Upper lobe of right lung (tissue), 1 donor: ENCODE measurements at places on chromosomes 5 and 9. TPM values are rescaled to one million over a fixed set of nuclear protein-coding genes. Genes with fewer than 3 reads are reported as not detected.

GRCh38 chr5:6763191-6763590 is 50.0 kb downstream of the TENT4A start:
- no peak for DNase-seq

- DNase-seq = no peak
Measured at GRCh38 chr5:123429993-123430392, 6.8 kb upstream of the CEP120 start.

- DNase-seq = no peak
Measured at GRCh38 chr5:96582343-96582742, 79.8 kb upstream of the CAST start.

DNA sequence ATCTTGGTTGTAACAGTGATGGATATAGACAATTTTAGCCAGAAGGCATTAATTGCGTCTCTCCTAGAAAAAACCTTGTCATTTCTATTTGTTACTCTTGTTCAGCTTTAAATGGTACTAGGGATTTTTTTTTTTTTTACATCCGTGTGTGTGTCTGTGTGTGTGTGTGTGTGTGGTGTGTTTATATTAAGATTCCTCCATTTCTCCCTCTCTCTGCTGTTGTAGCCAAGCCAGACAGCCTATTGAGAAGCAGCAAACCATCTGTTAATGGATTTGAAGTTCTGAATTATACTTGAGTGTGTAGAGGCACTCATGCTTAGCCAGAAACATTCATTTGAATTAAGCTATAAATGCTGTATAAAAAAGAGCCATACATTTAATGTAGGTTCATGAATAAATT is 72.3 kb downstream of the SLF1 start:
- no peak for DNase-seq

- DNase-seq = no peak
Measured at GRCh38 chr9:14907696-14908095, 2.5 kb downstream of the FREM1 start.

TRPM6 gene
- 1.2 TPM for total RNA-seq

BTNL3 gene
- total RNA-seq = not detected

PDE6A gene
- 0.09 TPM for total RNA-seq

PCDHGB3 gene
- 2.6 TPM for total RNA-seq

HAPLN1 gene
- total RNA-seq = 0.12 TPM

CCDC112 gene
- total RNA-seq = 6.6 TPM
